ENCODE measurements at places on chromosomes 6 and 20. TPM values are rescaled to one million over a fixed set of nuclear protein-coding genes. Genes with fewer than 3 reads are reported as not detected.

DNA sequence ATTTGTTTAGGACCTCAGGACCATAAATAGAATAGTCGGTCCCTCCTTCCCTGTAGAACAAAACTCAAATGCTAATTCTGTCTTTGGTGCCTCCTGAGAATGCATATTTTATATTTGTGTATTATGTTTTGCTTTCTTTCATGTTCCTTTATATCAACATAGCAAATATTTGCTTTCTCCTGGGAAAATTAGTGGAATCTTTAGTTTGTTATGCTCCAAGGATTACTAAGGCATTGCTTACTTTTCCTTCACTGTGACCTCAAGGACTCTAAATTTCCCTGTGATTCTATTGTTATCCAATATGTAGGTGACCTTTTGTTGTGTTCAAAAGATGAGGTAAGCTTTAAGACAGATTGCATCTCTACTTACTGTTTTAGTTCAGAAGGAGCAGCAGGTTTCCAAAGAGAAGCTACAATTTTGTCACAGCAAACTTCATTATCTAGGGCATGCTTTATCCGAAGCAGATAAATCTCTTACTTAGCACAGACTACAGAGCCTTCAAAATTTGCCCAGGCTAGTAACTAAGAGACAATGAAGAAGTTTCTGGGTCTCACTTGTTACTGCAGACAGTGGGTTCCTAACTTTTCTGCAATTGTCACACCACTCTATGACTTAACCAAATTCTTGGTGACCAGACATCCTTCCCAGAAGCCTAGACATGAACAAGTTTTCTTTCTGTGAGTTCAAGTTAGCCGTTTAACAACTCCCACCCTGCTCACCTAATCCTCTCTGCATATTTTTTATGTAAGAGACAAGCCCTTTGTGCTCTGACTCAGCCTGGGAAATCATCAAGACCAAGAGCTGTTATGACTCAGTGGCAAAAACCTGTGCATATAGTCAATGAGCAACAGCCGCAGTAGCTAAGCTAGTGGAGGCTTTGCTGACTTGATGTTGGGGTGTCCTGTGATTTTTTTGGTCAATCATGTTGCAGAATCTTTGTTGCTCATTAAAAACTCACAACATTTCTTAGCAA lies 378.8 kb downstream of the QKI start:
- H3K27me3 ChIP-seq = no peaks in the 10 kb centered on the region
- DNase-seq = no peak
- no peaks in the 10 kb centered on the region for H3K36me3 ChIP-seq
- peaks cover 13% of the 10 kb centered on the region for H3K4me1 ChIP-seq
- no peak overlapping the region for H3K27ac ChIP-seq

Gene MACROD2
- 11.9 TPM for total RNA-seq

DNA sequence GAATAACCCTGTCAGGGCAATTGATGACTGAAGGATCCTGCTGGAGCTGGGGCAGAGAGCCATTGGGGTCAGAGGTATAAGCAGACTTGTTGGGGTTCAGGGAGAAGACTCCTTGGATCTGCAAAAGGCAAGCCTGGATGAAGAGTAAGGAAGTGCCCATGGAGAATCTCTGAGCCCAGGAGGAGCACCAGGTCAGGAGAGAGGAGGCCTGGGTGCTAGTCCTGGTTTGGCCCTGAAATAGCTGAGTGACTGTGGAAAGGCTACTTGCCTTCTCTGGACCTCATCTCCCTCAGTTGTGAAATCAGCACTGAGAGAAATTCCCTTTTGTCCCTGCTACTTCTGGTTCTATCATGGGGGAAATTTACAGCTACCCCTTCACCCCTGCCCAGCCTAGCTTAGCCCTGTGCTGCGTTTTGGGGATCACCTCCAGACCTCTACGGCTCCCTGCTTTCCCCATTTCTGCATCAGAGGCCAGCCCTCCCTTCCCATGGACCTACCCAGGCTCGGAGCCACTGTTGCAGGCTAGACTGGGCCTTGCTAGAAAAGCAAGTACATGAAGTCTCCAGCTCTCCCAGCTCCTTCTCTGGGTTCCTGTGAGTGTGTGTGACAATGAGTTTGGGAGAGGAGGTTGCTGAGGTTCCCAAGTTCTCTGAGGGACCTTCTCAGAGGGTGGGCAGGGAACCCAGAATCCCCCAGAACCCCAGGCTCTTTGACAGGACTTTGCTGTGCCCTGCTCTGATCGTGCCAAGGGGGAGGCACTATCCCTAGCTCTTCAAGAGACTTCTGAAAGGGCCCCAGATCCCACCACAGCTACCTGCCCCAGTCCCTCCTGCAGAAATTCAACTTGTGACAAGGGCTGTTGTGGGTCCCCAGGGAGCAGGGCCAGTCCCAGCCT lies 2.3 kb upstream of the NCR2 start:
- no peaks in the 10 kb centered on the region for H3K4me1 ChIP-seq
- no peaks in the 10 kb centered on the region for H3K36me3 ChIP-seq
- no peak overlapping the region for H3K4me3 ChIP-seq

GRCh38 chr20:46688151-46689081 lies 828 bp downstream of the TP53RK start:
- no peak for DNase-seq
- H3K4me1 ChIP-seq = peaks cover 20% of the 10 kb centered on the region
- peak overlapping the region; percentile 94 for H3K27ac ChIP-seq
- H3K4me3 ChIP-seq = peak overlapping the region; percentile 80
- peaks cover 8% of the 10 kb centered on the region for H3K36me3 ChIP-seq

- no peak overlapping the region for H3K4me3 ChIP-seq
- no peaks in the 10 kb centered on the region for H3K27me3 ChIP-seq
- no peak for DNase-seq
- no peak overlapping the region for H3K27ac ChIP-seq
- peaks cover 7% of the 10 kb centered on the region for H3K4me1 ChIP-seq
Observed at GRCh38 chr6:56347526-56347925, 100.1 kb upstream of the COL21A1 start.

- no peak for DNase-seq
- H3K4me3 ChIP-seq = no peak overlapping the region
- no peaks in the 10 kb centered on the region for H3K27me3 ChIP-seq
- H3K27ac ChIP-seq = no peak overlapping the region
Observed at GRCh38 chr20:43959079-43959919, 44.6 kb downstream of the TOX2 start.

Gene SMOC2
- 0.75 TPM for total RNA-seq

DNA sequence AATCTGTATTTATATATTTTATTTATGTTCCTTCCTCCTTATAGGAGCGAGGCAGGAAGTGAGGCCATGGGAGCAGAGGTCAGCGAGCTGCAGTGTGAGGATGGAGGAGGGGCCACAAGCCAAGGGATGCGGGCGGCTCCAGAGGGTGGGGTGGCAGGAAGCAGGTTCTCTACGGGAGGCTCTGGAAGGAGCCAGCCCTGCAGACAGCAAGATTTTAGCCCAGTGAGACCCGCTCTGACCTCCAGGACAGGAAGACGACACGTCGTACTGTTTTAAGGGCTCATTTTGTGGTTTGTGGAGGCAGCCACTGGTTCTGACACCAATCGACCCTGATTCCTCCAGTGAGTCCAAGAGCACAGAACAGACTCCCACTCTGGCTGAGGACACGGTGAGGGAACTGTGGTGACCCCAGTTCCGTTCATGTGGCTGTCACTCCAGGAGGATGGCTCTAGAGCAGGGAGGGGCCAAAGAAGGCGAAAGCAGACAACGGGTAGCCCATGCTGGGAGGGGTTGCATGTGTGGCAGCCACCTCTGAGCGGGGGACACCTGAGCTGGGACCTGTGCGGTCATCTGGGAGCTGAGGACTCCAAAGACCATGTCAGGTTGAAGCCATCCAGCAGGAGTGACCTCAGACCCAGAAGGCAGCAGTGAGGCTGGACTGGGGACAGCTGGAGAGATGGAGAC lies 100.1 kb upstream of the BHLHE23 start:
- no peak overlapping the region for H3K27ac ChIP-seq
- H3K4me3 ChIP-seq = no peak overlapping the region
- peaks cover 5% of the 10 kb centered on the region for H3K4me1 ChIP-seq
- H3K36me3 ChIP-seq = no peaks in the 10 kb centered on the region
- H3K27me3 ChIP-seq = peaks cover 51% of the 10 kb centered on the region

DNA sequence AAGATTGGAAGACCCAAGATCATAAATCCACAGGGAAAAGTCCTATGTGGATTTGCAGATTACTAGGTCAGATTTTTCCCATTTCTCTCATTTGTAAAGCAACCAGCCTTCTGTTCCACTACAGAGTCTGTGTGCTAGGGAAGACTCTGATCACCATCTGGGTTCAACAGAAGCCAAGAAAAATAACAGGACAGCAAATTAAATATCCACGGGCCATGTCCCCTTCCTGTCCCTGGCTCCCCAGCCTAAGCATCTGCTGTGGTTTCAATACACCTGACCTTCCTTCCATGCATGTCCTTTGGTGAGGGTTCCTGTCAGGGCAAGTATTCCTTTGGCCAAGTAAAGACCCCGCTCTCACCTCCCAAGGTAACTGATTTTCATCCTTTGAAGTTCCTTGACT lies 558.8 kb downstream of the KIF16B start:
- no peak for DNase-seq
- H3K36me3 ChIP-seq = no peaks in the 10 kb centered on the region
- no peak overlapping the region for H3K4me3 ChIP-seq
- no peak overlapping the region for H3K27ac ChIP-seq
- H3K4me1 ChIP-seq = no peaks in the 10 kb centered on the region
- peaks cover 25% of the 10 kb centered on the region for H3K27me3 ChIP-seq

GRCh38 chr6:105292689-105293339 lies 110.1 kb downstream of the PREP start:
- no peak for DNase-seq
- no peaks in the 10 kb centered on the region for H3K27me3 ChIP-seq
- H3K4me1 ChIP-seq = peaks cover 7% of the 10 kb centered on the region
- H3K27ac ChIP-seq = no peak overlapping the region
- H3K4me3 ChIP-seq = no peak overlapping the region

Gene RAET1L
- not detected for total RNA-seq
